ENCODE measurements at places on chromosomes 12 and 14. TPM values are rescaled to one million over a fixed set of nuclear protein-coding genes. Genes with fewer than 3 reads are reported as not detected.

Gene PUS7L
- total RNA-seq: 44.9 TPM

Gene IQSEC3
- not detected for total RNA-seq

Gene SIX6
- total RNA-seq: not detected

- DNase-seq: no peak
These were observed 12.5 kb downstream of the RAB21 start for GRCh38 chr12:71767183-71767582.

DNA sequence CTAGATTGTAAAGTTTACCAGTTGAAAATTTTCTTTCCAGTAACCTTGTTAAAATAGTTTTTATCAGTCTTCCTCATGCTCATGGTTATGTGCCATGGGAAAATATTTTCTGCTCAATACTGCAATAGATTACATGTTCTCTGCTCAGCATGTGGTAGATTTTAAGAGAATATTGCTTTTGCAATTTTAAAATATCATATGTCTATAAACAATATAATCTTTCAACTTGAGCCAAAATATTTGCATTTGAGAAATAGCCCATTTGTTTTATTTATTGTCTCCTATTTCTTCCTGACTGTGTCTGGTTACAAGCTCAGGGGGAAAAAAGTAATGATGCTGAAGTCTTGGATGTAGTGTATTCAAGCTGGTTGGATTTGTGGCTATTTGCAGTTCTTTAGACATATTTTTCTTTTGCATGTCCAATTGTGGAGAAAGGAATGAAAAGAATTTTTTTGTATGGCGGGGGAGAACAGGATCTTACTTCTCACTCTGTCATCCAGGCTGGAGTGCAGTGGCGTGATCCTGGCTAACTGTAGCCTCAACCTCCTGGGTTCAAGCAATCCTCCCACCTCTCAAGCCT, 342.6 kb upstream of the NAV3 start:
- peak; percentile 7 for DNase-seq

Measured in LHCN-M2 (cell line).